SK-N-SH (cell line): ENCODE measurements at places on chromosomes 16 and 17. TPM values are rescaled to one million over a fixed set of nuclear protein-coding genes. Genes with fewer than 3 reads are reported as not detected.
A peak's percentile ranks its signal among the peaks of the same experiment; 100 is the strongest.

Gene ABCA8
- polyA plus RNA-seq: 2.3 TPM in 2 replicates

GRCh38 chr16:2860826-2861567 is 3.0 kb upstream of the PRSS22 start:
- H3K27me3 ChIP-seq: no peaks in the 10 kb centered on the region; the same call in 1 of the 2 replicates
- no peak overlapping the region for H3K4me3 ChIP-seq
- no peaks in the 10 kb centered on the region; the same call in 1 of the 2 replicates for H3K4me1 ChIP-seq
- no peak for DNase-seq
- no peaks in the 10 kb centered on the region for H3K36me3 ChIP-seq

- no peak overlapping the region for H3K4me3 ChIP-seq
- H3K27ac ChIP-seq: no peak overlapping the region
- H3K27me3 ChIP-seq: peaks cover 85% of the 10 kb centered on the region
- no peak for DNase-seq
Measured at GRCh38 chr17:49076573-49077384, 55.8 kb upstream of the B4GALNT2 start.

Gene HES7
- 0.71 and 1.2 TPM in 2 replicates for polyA plus RNA-seq

DNA sequence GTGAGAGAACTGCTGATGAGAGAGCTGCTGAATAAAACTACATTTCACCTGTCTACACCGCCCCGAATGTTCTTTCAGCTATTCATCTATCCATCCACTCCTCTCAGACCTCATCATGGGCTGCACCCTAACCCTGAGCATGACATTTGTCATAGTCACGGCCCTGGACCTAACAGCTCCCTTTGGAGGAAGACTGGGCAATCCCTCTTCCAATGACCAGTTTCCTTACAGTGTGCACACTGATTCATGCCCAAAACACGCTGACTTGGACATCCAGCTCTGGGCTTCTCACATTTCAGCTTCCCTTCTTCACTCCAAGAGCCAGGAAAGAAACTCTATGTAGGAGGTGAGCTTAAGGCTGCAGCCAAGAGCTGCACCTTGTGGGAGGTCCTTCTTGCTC is 41.8 kb upstream of the ARL4D start:
- H3K27ac ChIP-seq: no peak overlapping the region
- H3K4me1 ChIP-seq: peaks cover 16% of the 10 kb centered on the region
- no peaks in the 10 kb centered on the region for H3K36me3 ChIP-seq
- no peak overlapping the region for H3K4me3 ChIP-seq
- DNase-seq: no peak
- H3K27me3 ChIP-seq: no peaks in the 10 kb centered on the region

DNA sequence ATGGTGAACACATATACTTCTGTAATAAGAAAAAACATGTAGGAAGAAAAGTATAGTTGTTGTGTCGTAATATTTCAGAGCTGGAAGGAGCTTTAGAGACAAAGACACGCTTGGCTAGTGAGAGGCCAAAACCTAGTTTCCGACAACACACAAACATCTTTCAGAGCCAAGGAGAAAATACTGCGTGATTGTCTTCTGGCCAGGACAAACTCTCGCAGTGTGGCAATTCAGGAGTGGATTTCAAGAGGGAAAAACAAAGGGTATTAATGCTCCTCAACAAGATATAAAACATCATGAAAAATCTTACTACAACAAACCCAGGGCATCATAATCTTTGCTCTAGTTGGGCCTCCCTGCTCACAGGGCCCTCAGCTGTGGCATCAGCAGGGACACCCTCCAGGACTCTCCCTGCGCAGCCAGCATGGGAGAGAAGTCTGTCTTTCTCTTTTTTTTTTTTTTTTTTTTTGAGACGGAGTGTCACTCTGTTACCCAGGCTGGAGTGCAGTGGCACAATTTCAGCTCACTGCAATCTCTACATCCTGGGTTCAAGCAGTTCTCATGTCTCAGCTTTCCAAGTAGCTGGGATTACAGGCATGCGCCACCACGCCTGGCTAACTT is 66.4 kb downstream of the CYB5B start:
- no peaks in the 10 kb centered on the region for H3K4me1 ChIP-seq
- no peak overlapping the region for H3K4me3 ChIP-seq
- no peak for DNase-seq
- H3K36me3 ChIP-seq: no peaks in the 10 kb centered on the region
- H3K27me3 ChIP-seq: no peaks in the 10 kb centered on the region

Gene HSD11B2
- 0.19 and 0.23 TPM in 2 replicates for polyA plus RNA-seq

Gene KRT39
- polyA plus RNA-seq: not detected in 2 replicates

GRCh38 chr16:57999366-57999970 is 1.0 kb downstream of the ZNF319 start:
- peak overlapping the region; percentile 94 for H3K4me3 ChIP-seq
- H3K27me3 ChIP-seq: no peaks in the 10 kb centered on the region
- peaks cover 9% of the 10 kb centered on the region for H3K36me3 ChIP-seq
- peak overlapping the region; percentile 82; the same call in 1 of the 2 replicates for H3K27ac ChIP-seq
- no peaks in the 10 kb centered on the region for H3K4me1 ChIP-seq
- peak; percentile 52 for DNase-seq

Gene FN3K
- 4.3 and 9.9 TPM in 2 replicates for polyA plus RNA-seq

Gene DHX8
- 31.3 and 35.1 TPM in 2 replicates for polyA plus RNA-seq

DNA sequence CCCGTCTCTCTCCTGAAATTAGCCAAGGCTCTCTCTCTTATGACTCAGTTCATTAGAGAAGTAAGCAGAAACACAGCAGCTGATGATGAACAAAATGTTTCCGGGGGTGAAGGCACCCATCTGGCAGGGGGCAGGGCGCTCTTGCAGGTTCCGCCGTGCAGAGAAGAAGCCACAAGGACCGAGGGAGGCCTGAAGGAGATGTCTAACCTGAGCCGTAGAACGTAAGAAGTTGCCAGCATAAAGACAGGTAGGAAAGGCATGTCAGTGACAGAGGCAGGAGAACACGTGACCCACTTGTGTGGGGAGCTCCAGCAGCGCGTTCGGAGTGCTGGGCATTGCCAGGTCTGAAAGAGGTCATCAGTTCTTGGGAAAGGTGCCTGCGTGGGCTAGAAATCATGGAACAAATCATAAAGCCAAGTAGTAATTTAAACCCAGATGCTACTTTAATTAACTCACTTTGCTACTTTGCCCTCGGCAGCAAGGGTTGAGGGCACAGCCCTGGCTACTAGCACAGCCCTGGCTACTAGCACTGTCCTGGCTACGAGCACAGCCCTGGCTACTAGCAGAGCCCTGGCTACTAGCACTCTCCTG is 198.6 kb downstream of the RPTOR start:
- H3K27me3 ChIP-seq: no peaks in the 10 kb centered on the region
- H3K4me3 ChIP-seq: no peak overlapping the region
- no peaks in the 10 kb centered on the region for H3K4me1 ChIP-seq

DNA sequence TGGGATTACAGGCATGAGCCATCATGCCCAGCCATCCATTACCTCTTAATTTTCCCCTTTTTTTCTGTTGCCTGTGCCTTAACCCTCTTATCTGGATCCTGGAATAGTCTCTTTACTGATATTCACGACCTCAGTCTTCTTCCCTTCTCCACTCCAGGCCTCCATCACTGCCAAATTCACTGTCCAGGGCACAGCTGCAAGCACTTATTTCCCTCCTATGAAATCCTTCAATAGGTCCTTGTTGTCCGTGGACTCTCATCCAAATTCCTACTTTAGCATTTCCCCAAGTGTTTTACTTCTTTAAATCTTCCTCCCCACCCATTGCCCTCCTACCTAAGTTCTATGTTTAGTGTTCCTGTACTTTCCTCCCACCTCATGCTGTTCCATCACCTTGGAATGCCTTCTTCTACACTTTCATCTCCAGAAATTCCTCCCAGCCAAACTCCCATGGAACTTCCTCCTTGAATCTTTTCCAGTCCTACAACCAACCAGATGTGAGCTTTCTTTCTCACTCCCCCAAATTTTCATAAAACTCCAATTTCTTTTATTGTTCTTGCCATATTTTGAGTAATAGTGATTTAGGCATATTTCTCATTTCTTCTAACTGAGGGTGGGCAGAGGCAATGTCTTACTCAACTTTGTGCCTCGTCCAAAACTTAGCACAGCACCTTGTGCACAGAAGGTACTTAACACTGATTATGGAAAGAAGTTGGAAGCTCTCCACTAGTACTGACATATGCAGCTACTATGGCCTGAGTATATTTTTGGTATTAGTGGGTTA is 35.3 kb downstream of the FAM20A start:
- H3K4me1 ChIP-seq: no peaks in the 10 kb centered on the region
- no peak overlapping the region for H3K27ac ChIP-seq
- no peaks in the 10 kb centered on the region for H3K27me3 ChIP-seq
- no peak overlapping the region for H3K4me3 ChIP-seq

GRCh38 chr17:74393346-74393942 is 26.1 kb downstream of the GPR142 start:
- DNase-seq: no peak
- H3K27me3 ChIP-seq: no peaks in the 10 kb centered on the region
- no peaks in the 10 kb centered on the region for H3K36me3 ChIP-seq
- H3K4me3 ChIP-seq: no peak overlapping the region

DNA sequence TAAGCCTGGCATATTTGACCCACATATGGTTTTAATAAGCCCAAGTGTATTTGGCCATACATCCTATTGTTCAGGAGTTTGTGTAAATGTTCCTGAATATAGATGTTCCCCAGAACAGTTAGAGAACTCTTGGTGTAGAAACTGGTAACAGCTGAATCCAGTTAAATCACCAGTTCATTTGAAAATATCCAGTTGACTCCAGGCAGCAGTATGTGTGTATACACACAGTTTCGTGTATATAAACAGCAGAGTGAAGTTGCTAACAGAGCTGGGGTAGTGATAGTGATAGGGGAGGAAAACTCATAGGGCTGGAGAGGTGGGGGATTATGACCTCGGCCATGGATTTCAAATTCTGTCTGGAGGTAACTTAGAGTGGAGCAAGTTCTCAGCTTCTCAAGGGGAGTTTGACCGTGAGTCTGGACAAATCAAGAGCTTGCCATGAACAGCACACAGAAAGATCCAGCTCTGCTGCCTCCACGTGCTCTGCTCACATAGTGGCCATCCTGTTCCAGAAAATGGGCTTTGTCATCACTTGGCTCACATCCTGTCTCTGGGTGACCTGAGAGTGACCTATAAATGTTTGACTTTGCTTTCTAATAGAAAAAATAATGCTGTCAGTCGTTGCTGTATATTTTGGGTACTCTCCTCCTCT is 30.6 kb upstream of the MMD start:
- peak overlapping the region; percentile 92 for H3K27ac ChIP-seq
- H3K4me1 ChIP-seq: peaks cover 21% of the 10 kb centered on the region
- peak; percentile 50 for DNase-seq
- no peaks in the 10 kb centered on the region for H3K36me3 ChIP-seq

- no peaks in the 10 kb centered on the region for H3K27me3 ChIP-seq
- no peak overlapping the region for H3K4me3 ChIP-seq
- H3K36me3 ChIP-seq: no peaks in the 10 kb centered on the region
- no peak overlapping the region for H3K27ac ChIP-seq
Measured at GRCh38 chr17:80872001-80872500, 119.6 kb upstream of the CHMP6 start.

Gene CCL4L2
- polyA plus RNA-seq: not detected in 2 replicates

GRCh38 chr17:63842173-63842539 is 329 bp downstream of the SMARCD2 start:
- peak overlapping the region; percentile 97 for H3K27ac ChIP-seq
- H3K27me3 ChIP-seq: no peaks in the 10 kb centered on the region
- H3K4me1 ChIP-seq: peaks cover 27% of the 10 kb centered on the region
- peak overlapping the region; percentile 76 for H3K4me3 ChIP-seq
- no peak for DNase-seq

- H3K4me1 ChIP-seq: peaks cover 45% of the 10 kb centered on the region
- peaks cover 22% of the 10 kb centered on the region for H3K36me3 ChIP-seq
- no peak overlapping the region for H3K4me3 ChIP-seq
- H3K27me3 ChIP-seq: no peaks in the 10 kb centered on the region
Measured at GRCh38 chr16:11128211-11129141, 127.5 kb downstream of the SOCS1 start.

Gene TMC7
- 0.66 and 0.93 TPM in 2 replicates for polyA plus RNA-seq

DNA sequence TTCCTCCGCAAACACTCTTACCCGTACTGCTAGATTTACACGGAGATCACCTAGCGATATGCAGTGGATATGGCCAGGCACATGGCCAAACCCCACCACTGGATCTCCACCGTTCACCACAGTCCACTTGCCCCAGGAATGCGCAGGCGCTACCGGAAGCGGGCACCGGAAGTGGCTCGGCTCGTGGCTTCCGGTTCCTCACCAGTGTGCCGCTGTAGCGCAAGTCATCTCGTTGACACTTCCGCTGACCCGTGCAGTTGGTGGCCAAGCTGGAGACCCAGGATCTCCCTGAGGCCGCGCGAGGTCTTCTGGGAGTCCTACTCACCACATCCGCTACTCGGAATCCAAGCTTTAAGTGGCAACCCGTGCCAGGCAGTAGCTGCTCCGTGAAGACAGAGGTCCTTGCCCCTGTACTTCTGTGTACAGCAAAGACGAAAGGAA is 11.5 kb downstream of the ZNF597 start:
- no peak overlapping the region for H3K27ac ChIP-seq
- peaks cover 5% of the 10 kb centered on the region for H3K36me3 ChIP-seq
- H3K27me3 ChIP-seq: no peaks in the 10 kb centered on the region

Gene ASPA
- not detected in 2 replicates for polyA plus RNA-seq

- no peaks in the 10 kb centered on the region for H3K4me1 ChIP-seq
- H3K4me3 ChIP-seq: no peak overlapping the region
- H3K27ac ChIP-seq: no peak overlapping the region
- H3K27me3 ChIP-seq: no peaks in the 10 kb centered on the region
Measured at GRCh38 chr17:18987862-18988545, 16.6 kb downstream of the FAM83G start.

Gene NOL11
- polyA plus RNA-seq: 27.0 and 36.2 TPM in 2 replicates

- DNase-seq: peak; percentile 54
- H3K4me3 ChIP-seq: no peak overlapping the region; the same call in 1 of the 2 replicates
- peaks cover 82% of the 10 kb centered on the region for H3K36me3 ChIP-seq
- no peak overlapping the region for H3K27ac ChIP-seq
Measured at GRCh38 chr16:14249291-14250032, 178.3 kb downstream of the MRTFB start.

DNA sequence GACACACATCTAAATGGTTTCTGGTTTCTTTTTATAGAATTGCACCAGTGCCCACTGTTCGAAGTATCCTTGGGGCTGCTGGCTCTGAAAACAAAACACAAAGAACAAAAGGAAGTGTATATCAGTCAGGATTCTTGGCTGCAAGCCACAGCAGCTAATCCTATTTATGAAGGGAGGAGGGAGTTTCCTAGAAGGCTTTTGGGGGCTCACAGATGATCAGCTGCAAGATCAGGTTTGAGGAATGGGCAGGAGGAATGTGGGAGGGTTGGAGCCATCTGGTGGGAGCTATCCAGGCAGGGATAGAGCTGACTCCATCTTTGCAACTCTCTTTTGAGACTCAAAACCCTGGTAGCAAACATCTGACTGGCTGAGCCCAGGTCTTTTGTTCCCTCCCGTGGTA is 118.3 kb upstream of the EEF2KMT start:
- no peaks in the 10 kb centered on the region for H3K27me3 ChIP-seq
- no peak overlapping the region for H3K27ac ChIP-seq
- no peak overlapping the region for H3K4me3 ChIP-seq

Gene KRT33A
- not detected in 2 replicates for polyA plus RNA-seq

Gene PTX4
- polyA plus RNA-seq: not detected in 2 replicates
